ENCODE measurements at places on chromosomes 11 and 22.

- no peak for DNase-seq
Observed at GRCh38 chr22:30829901-30830550, 135.4 kb downstream of the OSBP2 start.

GRCh38 chr11:118609380-118610224, 2.2 kb downstream of the PHLDB1 start:
- peak; percentile 4 for DNase-seq

GRCh38 chr11:107679255-107680024, 32.4 kb downstream of the SLN start:
- no peak for DNase-seq

DNA sequence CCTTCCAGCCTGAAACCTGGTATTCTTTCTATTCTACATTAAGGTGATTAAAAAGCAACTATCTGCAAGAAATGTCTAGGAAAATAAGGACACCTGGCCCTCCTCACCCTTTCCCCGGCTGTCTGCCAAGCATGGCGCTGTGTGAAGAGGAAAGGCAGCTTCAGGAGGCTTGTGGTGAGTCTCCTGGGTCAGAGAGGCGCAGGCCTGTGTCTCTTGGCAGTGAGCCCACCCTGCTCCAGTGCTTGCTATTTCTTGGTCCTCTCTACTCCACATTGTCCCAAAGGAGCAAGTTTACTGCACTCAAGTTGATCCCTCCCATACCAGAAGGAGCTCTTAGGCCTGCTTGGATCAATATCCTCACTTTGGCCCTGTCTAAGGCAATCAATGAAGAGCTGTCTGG, 520.7 kb upstream of the B3GAT1 start:
- DNase-seq: no peak

GRCh38 chr11:79182794-79183193, 258.0 kb downstream of the TENM4 start:
- no peak for DNase-seq

GRCh38 chr22:44130076-44130711, 50.5 kb upstream of the PARVG start:
- no peak for DNase-seq

All from activated T-helper 1 cell treated with Interleukin-2 at 50 U/mL for 16 hours (primary cell).